ENCODE measurements at places on chromosomes 5 and 9. TPM values are rescaled to one million over a fixed set of nuclear protein-coding genes. Genes with fewer than 3 reads are reported as not detected.

DNA sequence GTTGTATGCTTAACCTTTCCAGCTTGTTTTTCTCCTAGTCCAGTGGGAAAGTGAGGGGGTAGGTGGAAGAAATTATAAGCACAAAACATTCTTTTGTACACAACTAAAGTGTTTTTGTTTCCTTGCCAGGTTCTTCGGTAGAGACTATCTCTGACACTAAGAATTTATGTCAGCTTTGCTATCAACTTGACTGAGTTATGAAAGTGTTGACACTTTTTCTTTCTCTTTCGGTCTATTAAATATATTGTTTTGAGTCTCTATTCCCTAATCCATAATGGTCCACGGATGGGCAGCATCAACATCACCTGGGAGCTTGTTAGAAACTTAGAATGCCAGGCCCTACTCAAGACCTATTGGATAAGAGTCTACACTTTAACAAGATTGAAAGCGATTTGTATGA is 195.0 kb upstream of the ATP10B start:
- no peak for DNase-seq

DNA sequence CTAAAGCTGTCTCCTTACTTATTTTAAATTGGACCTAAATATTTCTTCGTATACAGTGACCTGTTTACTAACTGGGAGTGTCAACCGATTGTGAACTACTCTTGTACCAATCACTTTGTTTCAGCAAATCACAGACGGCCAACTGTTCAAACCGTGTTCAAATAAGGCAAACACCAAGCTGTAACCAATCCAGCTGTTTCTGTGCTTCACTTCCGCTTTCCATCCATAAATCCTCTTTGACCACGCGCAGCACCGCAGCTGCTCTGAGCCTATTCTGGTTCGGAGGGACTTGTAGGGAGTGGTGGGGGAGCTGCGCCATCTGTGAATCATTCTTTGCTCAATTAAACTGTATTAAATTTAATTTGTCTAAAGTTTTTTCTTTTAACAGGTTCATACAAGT is 4.8 kb upstream of the FAM240B start:
- no peak for DNase-seq

- no peak for DNase-seq
Observed at GRCh38 chr5:530001-530955, 6.0 kb upstream of the SLC9A3 start.

DNA sequence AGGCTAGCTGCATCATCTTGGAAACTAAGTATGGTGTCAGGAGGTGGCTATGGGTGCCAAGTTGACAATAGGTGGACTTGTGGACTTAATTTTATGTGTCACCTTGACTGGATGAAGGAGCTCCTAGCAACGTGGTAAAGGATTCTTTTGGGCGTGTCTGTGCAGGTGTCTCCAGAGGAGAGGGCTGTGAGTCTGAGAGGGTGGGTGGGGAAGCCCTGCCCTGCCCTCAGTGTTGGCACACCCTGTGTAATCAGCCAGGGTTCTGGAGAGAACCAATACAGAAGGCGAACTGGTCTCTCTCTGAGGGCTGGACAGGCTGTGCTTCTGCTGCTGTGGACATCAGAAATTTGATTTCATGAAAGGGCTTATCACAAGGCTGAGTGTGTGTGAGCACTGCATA is 61.0 kb downstream of the GTF3C4 start:
- no peak for DNase-seq

- DNase-seq: no peak
Observed at GRCh38 chr9:2125906-2126305, 110.8 kb downstream of the SMARCA2 start.

DNA sequence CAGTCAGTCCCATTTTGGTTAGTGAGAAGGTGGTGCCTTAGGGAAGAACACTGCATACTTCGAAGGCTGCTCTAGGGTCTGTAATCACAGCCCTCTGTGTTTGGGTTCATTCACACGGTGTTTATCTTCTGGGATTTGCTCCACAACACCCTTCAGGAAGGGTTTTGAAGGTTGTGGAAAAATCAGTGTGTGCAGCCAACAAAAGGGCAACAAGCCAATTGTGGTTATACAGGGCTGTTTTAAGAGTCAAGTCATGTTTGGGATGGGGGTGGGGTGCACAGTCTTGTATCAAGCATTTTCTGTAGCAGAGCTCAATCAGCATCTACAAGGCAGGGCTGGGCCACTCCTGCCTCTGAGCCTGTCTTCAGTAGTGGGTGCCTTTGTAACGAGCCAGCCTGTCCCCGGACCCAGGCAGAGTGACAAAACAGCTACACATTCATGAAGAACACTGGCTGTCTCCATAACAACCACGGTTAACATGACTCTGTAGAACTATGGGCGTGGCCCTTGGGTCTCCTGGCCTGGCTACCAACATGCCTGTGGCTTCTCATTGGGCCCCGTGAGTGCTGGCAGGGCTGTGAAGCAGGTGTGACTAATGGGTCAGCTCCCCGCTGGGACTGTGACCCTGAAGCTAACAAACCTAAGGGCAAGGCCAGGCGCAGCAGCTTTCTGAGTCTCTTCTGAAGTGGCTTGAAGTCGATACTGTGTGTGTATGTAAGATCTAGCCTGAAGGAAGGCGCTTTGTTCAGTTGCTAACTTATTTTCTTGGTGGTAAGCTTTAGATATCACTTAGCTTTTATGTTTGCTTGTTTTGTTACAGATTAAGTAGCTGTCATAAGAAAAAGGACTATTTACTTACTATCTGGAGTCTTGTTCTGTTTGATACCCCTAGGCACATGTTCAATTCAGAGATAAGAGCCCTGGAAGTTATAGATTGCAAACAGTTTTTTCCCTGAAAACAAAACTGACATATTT is 27.9 kb upstream of the GOLM1 start:
- peak; percentile 97 for DNase-seq

- no peak for DNase-seq
Observed at GRCh38 chr9:134043531-134043988, 18.3 kb downstream of the BRD3OS start.

DNA sequence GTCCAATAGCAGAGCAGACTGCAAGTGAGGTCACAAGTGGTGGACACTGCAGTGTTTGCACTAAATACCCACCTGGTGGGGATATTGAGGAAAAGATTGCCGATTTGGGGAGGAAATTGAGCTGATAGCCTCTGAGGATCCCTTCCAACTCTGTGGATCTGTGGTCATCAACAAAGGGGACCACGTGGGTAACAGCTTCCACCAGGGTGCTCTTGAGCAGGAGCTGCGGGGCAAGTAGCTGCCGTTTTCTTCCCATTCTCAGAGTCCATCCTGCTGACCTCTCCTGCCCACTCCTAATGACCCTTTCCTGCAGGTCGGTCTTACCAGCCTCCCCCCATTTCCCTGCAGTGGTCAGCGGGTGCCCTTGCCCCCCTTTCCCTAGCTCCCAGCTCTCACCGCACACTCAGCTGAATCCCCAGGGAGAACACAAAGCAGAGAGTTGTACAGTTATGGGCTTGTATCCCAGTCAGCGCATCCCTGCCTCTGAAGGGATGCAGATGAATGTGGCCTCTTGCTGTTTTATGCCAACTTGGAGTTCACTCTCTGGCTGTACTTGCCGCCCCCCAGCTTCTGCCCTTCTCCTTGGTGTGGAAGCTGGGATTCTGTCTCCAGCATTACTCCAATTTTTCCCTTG is 18.0 kb downstream of the DAPK1 start:
- DNase-seq: no peak

DNA sequence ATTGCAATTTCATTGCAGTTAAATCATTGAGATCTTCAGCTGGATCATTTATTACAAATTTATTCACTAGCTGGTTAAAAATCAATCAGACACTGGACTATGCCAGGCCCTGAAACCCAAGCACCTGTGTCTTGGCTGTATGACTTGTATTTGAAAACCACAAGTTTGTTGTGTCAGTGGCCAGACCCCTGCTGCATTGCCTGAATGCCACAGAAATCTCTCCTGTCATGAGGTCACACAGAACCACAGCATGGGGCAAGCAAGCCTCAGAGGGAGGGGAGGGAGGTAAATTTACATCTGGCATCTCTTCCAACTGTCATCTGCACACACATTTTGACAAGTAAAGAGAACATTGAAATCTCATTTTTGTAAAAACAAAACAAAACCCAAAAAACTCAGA is 90.0 kb downstream of the ARRDC3 start:
- DNase-seq: peak; percentile 77

DNA sequence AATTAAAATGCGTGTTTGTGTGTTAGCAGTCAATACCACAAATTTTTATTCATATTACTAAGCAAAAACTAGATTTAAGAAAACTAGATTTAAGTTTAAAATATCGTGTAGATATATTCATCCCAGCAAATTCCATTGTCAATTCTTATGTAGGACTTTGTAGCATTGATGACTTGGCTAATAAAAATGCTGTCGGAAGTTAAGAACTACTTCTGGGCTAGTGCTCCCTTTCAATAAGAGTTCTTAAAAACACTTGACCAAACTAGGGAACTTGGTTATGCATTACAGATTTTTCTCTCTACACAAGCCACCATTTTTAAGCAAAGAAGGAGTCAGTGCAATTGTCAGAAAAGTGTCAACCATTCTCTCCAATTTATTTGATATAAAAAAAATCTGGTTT is 68.7 kb upstream of the RAD23B start:
- DNase-seq: no peak

DNA sequence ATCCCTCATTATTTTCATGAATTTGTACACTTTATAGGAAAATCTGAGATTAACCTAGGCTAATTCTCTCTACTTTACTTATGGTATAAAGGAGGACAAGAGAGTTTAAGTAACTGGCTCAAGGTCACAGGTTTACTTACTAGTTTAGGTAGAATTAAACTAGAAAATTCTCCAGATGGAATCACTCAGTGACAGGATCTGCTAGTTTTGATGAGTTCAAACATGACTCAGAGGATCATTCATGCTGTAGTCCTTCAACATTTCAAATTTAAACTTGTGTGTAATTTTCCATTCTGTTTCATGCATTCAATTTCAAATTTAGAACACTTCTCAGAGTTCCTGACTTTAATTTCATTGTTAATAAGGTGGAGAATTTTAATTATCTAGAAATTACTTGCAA is 485.7 kb upstream of the TUSC1 start:
- DNase-seq: no peak

- DNase-seq: no peak
Observed at GRCh38 chr5:77645995-77646639, 7.6 kb upstream of the OTP start.

DNA sequence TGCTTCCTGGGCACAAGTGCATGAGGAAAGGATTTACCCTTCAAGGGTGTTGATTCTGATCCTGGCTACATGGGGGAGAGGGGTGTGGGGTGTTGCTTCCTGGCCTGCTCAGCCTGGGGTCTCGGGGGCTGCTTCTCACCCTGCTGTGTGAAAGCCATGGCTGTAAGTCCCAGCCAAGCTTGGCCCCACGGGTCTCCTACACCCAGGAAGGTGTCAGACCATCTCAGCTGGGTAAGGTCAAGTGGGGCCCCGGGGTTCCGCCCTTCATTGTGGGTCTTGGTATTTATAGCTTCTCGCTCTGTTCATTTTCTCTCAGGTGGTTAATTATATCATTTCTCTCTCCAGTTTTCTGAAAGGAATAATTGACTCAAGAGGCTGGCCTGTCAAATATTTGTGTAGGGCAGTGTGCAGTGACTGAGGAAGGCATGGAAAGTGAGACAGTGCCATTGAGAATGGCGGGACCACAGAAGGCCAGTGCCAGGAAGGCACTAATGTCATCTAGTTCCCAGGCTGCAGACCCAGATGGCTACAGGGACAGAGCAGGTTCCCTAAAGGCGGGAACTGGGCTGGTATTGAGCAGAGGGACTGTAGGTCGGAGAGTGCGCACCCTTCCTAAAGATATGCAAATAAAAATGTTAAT is 126.0 kb downstream of the FOXD1 start:
- no peak for DNase-seq

DNA sequence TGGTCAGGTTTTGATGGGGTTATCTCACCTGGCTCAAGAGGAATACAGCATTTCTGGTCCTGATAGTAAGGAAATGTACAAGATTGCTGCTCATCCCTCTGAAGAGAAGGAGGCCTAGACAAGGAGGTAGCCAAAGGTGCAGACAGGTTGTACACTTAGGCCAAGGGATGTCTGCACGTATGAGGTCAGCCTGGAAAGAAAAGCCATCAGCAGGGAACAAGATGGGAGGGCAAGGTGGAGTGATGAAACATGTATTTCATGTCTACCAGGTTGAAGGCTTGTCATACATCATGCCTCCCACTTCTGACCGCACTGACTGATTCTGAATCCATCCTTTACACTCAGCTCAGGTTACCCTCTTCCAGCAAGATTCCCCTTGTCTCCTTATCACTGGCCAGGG is 296.8 kb upstream of the VLDLR start:
- DNase-seq: no peak

DNA sequence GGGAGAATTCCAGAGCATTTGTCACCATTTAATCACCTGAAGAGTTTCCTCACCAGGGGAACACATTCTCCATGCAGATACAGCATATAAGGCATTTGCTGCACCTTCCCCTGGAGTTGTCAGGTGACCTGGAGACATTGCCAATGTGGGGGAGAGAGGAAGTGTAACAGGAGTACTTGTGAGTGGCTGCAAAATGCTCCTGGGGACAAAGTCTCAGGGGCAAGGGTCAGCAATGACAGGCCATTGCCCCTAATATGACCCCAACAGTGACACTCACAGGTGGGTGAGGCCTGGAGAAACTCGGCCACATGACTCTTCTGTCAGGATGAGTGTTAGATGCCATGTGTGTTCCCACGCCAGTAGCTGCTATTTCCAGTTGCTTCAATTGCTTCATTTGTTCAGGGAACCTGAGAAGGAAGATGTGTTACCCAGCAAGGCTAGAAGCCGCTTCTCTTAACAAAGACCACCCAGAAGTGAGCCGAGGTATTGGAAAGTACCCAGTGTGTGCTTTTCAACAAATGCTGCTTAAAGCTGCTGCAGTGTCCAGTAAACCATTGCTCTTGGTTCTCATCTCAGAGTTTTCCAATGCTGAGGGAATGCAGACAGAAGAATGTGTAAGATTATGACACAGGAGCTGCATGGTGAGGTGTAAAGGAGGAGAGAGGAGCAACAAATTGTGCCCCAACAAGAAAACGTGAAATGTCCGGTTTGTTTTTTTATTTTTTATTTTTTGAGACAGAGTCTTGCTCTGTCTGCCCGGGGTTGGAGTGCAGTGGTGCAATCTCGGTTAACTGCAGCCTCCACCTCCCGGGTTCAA is 128.2 kb upstream of the SLC44A1 start:
- DNase-seq: no peak

C9orf50 gene
- total RNA-seq: not detected

DCAF10 gene
- total RNA-seq: 32.4 TPM

ACTL7A gene
- not detected for total RNA-seq

RNF224 gene
- total RNA-seq: not detected

ANKRD31 gene
- total RNA-seq: 0.33 TPM

All from H4 (cell line).